ENCODE measurements at places on chromosomes 1 and 21. TPM values are rescaled to one million over a fixed set of nuclear protein-coding genes. Genes with fewer than 3 reads are reported as not detected.

The ZBTB8A gene
- polyA plus RNA-seq = 5.1 TPM

DNA sequence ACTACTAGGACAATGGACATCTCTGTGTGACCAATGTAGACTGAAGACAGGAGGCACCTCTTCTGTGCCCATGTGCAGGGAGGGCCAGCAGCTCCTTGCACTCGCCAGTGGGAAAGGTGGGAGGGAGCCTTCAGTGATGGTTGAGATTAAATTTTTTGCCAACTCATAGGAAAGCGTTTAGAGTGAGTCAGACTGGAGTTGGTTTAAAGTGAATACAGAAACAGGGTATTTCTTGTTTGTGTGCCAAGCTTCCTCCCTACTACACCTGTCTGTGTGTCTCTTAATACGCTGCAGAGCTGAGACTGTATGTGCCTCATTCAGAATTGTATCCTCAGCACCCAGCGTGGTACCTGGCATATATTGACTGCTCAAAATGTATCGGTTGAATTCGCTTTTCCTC is 13.5 kb upstream of the COL16A1 start:
- H3K4me1 ChIP-seq = peaks cover 4% of the 10 kb centered on the region
- H3K27me3 ChIP-seq = peaks cover 3% of the 10 kb centered on the region
- H3K36me3 ChIP-seq = no peaks in the 10 kb centered on the region
- no peak overlapping the region for H3K27ac ChIP-seq

DNA sequence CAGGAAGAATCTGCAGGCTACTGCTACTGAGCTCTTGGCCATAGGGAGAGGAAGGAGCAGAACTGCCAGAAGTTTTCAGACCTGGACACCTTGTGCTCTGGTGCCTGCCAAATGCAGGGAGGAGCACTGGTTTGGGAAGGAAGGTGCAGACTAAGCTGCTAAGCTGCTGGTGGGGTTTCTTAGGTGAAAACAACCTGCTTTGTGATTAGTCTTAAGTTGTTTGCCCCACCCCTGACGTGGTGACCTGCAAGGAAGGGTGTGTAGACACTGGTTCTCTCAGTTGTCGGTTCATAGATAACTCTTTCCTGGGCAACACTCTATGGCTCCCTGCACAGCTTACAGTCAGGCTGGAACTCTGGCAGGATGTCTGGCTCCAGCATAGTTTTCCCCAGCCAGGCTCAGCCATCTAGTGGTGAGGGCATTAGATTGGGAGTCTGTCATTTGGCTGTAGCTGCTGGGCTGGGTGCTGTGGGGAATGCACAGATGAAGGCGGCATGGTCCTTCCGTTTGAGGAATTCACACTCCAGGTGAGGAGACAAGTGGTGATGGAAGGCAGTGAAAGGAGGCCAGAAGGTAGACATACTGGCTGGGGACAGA is 10.3 kb upstream of the S100A10 start:
- no peak overlapping the region for H3K4me3 ChIP-seq
- DNase-seq = no peak
- H3K36me3 ChIP-seq = no peaks in the 10 kb centered on the region
- no peak overlapping the region for H3K27ac ChIP-seq
- H3K27me3 ChIP-seq = peaks cover 6% of the 10 kb centered on the region

DNA sequence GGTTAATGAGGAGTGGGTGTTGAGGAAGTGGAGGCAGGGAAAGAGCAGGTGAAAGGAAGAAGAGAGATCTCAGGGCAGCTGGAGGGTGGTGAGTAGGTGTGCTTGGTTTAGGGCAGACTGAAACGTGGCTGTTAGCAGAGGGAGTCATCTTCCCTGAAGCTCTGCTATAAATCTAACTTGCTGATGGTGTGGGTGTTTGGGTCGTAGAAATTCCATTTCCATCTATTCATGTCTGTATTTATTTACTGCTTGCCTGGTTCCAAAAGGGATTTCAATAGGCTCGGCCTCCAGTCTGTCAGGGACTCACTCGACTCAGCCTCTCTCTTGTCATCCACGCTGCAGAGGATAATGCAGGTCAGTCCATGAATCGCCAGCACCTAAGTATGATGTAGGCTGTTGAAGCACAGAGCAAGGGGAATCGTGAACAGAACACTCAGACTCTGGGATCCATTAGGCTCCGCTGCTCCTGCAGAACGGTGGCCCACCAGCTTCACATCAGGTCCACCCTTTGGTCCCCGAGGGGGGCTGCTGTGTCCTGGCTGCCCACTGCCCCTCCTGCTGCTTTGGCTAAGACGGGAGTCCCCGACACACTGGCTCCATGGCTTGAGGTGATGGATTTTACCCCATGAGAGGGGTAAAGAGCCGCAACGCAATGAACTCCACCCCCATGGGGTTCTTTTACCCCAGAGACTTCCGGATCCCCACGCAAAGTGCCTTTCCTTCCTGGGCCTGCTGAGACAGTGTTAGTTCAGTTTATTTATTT is 156.2 kb downstream of the RHOU start:
- H3K27ac ChIP-seq = no peak overlapping the region
- no peaks in the 10 kb centered on the region for H3K36me3 ChIP-seq
- no peak overlapping the region for H3K4me3 ChIP-seq
- no peaks in the 10 kb centered on the region for H3K4me1 ChIP-seq
- no peaks in the 10 kb centered on the region for H3K27me3 ChIP-seq
- no peak for DNase-seq

DNA sequence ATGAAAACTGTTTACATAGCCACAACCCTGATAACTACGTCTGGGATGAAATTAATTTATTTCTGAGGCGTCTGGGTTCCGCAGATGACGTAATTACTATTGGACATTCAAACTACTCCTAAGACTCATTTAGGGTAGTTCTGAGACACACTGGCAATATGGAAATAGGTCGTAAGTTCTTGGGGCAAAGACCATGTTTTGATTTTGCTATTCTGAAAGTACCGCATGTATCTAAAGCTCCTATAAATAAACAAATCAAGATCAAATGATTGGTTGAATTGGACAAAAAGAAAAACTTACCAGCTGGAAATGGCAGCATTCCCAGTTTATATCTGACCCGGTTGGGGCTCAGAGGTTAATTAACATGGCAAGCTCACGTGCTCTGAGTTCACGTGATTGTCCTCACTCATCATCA is 74.3 kb downstream of the DHRS3 start:
- no peak overlapping the region for H3K27ac ChIP-seq
- H3K36me3 ChIP-seq = no peaks in the 10 kb centered on the region
- DNase-seq = no peak
- H3K4me1 ChIP-seq = no peaks in the 10 kb centered on the region

DNA sequence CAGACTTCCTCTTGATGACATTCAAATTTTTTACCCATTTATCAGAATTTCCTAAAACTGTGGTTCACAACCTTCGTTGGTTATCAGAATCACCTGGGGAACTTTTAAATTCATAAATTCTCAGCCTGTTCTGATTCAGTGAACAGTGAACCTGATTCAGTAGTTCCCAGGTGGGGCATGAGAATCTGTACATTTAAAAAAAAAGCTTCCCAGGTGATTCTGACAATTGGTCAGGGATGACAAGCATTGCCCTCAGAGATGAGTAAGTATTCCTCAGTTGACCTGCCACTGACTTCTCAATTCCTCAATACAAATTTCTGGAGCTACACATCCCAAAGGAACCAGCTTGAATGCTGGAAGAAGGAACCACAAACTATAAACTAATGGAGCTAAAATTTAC is 23.5 kb upstream of the CR2 start:
- no peak overlapping the region for H3K4me3 ChIP-seq
- H3K27me3 ChIP-seq = no peaks in the 10 kb centered on the region
- H3K27ac ChIP-seq = peak overlapping the region; percentile 19
- peak; percentile 73 for DNase-seq

The MSH4 gene
- 0.06 TPM for polyA plus RNA-seq

GRCh38 chr1:193626695-193627094 is 440.3 kb upstream of the B3GALT2 start:
- no peak overlapping the region for H3K27ac ChIP-seq
- H3K36me3 ChIP-seq = no peaks in the 10 kb centered on the region
- no peaks in the 10 kb centered on the region for H3K4me1 ChIP-seq
- no peak for DNase-seq

The RBM11 gene
- polyA plus RNA-seq = 0.16 TPM

The PEAR1 gene
- not detected for polyA plus RNA-seq

The RGS7 gene
- not detected for polyA plus RNA-seq

GRCh38 chr1:2845869-2846268 is 44.4 kb upstream of the TTC34 start:
- H3K27ac ChIP-seq = no peak overlapping the region
- DNase-seq = no peak
- no peak overlapping the region for H3K4me3 ChIP-seq
- H3K4me1 ChIP-seq = no peaks in the 10 kb centered on the region
- H3K36me3 ChIP-seq = no peaks in the 10 kb centered on the region

GRCh38 chr1:15314328-15315281 is 67.6 kb downstream of the FHAD1 start:
- no peak overlapping the region for H3K4me3 ChIP-seq
- no peak overlapping the region for H3K27ac ChIP-seq
- H3K4me1 ChIP-seq = no peaks in the 10 kb centered on the region
- peaks cover 2% of the 10 kb centered on the region for H3K27me3 ChIP-seq
- H3K36me3 ChIP-seq = no peaks in the 10 kb centered on the region

GRCh38 chr21:42172596-42173483 is 46.1 kb upstream of the ABCG1 start:
- no peak for DNase-seq
- H3K36me3 ChIP-seq = no peaks in the 10 kb centered on the region

GRCh38 chr1:39802496-39803260 is 14.0 kb upstream of the BMP8B start:
- no peaks in the 10 kb centered on the region for H3K27me3 ChIP-seq
- H3K27ac ChIP-seq = no peak overlapping the region
- peaks cover 6% of the 10 kb centered on the region for H3K4me1 ChIP-seq

The RIMKLA gene
- polyA plus RNA-seq = 0.17 TPM

DNA sequence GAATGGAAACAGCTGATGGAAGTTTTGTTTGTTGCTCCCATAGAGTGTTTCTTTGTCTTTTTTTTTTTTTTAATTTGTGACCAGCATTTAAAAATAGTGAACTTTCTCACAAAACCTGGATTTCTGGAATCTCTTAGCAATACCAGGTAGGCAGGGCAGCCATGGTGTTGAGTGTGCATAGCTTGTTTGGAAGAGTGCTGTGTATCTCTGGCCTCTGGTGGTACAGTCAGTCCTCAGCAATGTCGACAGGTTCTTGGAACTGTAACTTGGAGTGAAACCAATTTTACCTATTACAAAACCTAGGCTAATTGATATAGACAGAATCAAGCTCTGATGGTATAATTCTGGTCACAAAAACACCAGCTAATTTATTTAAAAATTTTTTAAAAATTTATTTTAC is 6.7 kb downstream of the AADACL3 start:
- H3K4me3 ChIP-seq = no peak overlapping the region
- H3K36me3 ChIP-seq = no peaks in the 10 kb centered on the region
- DNase-seq = no peak
- H3K27ac ChIP-seq = no peak overlapping the region
- no peaks in the 10 kb centered on the region for H3K27me3 ChIP-seq
- no peaks in the 10 kb centered on the region for H3K4me1 ChIP-seq

DNA sequence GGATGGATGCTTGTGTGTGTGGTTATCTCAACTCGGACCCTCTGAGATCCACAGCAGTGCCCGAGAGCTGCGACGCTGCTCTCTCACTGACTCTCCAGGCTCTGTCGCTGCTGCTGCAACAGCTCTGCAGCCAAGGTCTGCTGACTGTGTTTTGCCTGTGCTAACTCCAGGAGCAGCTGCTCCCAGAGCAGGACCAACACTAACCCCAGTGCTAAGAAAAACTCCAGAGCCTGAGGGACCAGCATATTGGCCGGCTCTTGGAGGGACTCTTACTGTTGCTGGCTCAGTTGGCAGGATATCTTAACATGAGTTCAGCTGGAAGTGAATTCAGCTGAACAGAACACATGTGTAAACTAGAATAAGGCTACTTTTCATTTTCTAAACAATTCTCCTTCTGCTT is 4.4 kb downstream of the LCE2C start:
- H3K4me3 ChIP-seq = no peak overlapping the region
- H3K27me3 ChIP-seq = peaks cover 2% of the 10 kb centered on the region
- no peak overlapping the region for H3K27ac ChIP-seq
- no peaks in the 10 kb centered on the region for H3K4me1 ChIP-seq

GRCh38 chr1:166947398-166948043 is 27.8 kb downstream of the ILDR2 start:
- no peak for DNase-seq
- no peak overlapping the region for H3K27ac ChIP-seq
- H3K4me3 ChIP-seq = no peak overlapping the region
- H3K4me1 ChIP-seq = no peaks in the 10 kb centered on the region

GRCh38 chr1:198168227-198168626 is 11.4 kb downstream of the NEK7 start:
- H3K36me3 ChIP-seq = no peaks in the 10 kb centered on the region
- peak overlapping the region; percentile 59 for H3K27ac ChIP-seq
- peak overlapping the region; percentile 14 for H3K4me3 ChIP-seq
- H3K4me1 ChIP-seq = peaks cover 43% of the 10 kb centered on the region

The NBL1 gene
- polyA plus RNA-seq = 0.17 TPM

- peaks cover 2% of the 10 kb centered on the region for H3K4me1 ChIP-seq
- no peaks in the 10 kb centered on the region for H3K36me3 ChIP-seq
- H3K27me3 ChIP-seq = no peaks in the 10 kb centered on the region
- no peak for DNase-seq
- H3K4me3 ChIP-seq = no peak overlapping the region
Measured at GRCh38 chr1:31397360-31398095, 15.5 kb upstream of the SERINC2 start.

GRCh38 chr1:204405988-204406387 is 5.6 kb downstream of the PPP1R15B start:
- peaks cover 24% of the 10 kb centered on the region for H3K36me3 ChIP-seq
- no peaks in the 10 kb centered on the region for H3K27me3 ChIP-seq
- no peaks in the 10 kb centered on the region for H3K4me1 ChIP-seq
- no peak overlapping the region for H3K27ac ChIP-seq

DNA sequence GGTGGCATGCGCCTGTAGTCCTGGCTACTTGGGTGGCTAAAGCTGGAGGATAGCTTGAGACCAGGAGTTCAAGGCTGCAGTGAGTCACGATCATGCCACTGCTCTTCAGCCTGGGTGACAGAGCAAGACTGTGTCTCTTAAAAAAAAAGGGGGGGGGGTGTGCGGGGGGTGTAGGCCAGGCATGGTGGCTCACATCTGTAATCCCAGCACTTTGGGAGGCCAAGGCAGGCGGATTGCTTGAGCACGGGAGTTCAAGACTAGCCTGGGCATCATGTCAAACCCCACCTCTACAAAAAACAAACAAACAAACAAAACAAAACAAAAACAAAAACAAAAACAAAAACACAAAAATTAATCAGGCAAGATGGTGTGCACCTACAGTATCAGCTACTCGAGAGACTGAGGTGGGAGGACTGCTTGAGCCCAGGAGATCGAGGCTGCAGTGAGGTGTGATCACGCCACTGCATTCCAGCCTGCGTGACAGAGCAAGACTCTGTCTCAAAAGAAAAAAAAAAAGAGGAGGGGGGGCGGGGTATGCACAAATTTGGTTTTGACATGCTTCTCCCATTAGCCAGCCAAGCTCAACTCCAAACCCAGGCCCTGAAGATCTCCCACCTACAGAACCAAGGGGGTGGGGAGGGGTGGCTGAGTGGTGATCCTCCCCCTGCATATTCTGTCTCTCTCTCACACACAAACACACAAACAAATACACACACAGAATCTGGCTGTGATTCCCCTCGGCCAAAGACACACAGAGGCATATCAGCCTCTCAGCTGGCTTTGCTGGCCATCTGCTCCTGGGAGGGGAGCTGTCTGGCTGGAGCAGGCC is 3.1 kb downstream of the PTAFR start:
- peak overlapping the region; percentile 69 for H3K27ac ChIP-seq
- H3K4me3 ChIP-seq = no peak overlapping the region
- peaks cover 3% of the 10 kb centered on the region for H3K36me3 ChIP-seq
- H3K4me1 ChIP-seq = peaks cover 81% of the 10 kb centered on the region

Measured in GM12878 (cell line).